Adrenal gland (tissue), 19 donors: ENCODE measurements at places on chromosomes 3 and 15. TPM values are rescaled to one million over a fixed set of nuclear protein-coding genes. Genes with fewer than 3 reads are reported as not detected.

GRCh38 chr3:182713743-182714517 lies 79.4 kb upstream of the ATP11B start:
- no peak for DNase-seq

Gene ZNF620
- 4.1 TPM for total RNA-seq

Gene FAM3D
- total RNA-seq, result not detected

Gene SI
- total RNA-seq, result not detected

Gene SYNPR
- 0.28 TPM for total RNA-seq

Gene MYH15
- not detected for total RNA-seq
